GM20000 (cell line): ENCODE measurements at places on chromosomes 12 and 14.

GRCh38 chr14:67778792-67779191 lies 37.6 kb downstream of the ZFYVE26 start:
- no peak for DNase-seq

DNA sequence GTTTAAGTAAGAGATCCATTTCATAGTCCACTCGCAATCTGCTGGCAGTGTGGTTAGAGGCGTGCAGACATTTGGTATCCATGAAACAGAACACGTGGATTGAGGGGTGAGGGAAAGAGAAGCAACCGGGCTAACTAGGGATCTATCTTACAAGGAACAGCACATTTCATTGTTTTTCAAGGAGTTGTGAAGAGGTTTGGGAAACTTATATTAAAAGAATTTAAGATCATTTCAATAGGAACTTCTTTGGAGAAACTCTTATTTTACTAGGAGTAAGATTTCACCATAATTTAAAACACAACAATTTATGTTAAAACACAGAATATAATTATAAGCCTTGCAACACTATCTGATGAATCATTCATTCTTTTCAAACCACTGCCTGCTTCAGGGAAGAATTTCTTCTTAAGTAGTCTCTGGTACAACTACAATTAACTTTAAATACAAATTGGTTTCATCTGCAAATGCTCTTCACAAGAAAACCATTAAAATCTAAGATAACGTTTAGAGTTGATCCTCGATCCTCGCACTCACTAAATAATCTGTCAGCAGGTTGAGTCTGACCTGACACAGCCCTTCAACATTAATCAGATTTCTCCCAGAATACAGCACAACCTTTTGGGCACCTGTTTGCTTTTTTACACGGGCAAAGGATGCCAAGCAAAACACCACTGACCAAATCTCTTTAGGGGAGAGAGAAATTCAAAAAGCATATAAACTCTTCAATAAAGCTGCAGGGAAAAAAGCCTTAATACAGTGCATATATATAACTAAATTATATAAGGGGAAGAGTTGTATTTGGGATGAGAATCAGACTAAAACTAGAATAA lies 27.3 kb downstream of the PPTC7 start:
- no peak for DNase-seq

DNA sequence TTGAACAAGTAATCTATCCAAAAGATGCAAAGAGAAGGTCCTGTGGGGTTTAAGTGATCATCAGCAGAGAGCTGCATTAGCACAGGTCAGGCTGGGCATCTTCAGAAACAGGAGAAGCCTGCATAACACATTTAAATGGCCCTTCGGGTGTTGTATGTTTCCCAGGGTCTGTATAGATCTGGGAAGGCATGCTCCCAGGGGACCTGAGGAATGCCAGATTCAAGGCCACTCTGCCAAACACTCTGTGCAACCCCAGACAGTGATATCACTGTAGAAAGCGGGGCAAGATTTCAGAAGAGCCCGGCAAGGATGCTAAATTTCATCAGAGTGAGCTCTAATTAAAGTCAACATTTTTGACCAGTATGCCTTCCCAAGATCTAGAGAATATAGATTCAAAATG lies 92.9 kb downstream of the ARMH4 start:
- no peak for DNase-seq

- DNase-seq = no peak
These were observed 13.6 kb downstream of the EP400 start for GRCh38 chr12:131963381-131963780.

GRCh38 chr12:105831372-105831771 lies 307.4 kb downstream of the NUAK1 start:
- DNase-seq = no peak

- DNase-seq = no peak
These were observed 7.2 kb upstream of the KRT75 start for GRCh38 chr12:52441320-52441911.

DNA sequence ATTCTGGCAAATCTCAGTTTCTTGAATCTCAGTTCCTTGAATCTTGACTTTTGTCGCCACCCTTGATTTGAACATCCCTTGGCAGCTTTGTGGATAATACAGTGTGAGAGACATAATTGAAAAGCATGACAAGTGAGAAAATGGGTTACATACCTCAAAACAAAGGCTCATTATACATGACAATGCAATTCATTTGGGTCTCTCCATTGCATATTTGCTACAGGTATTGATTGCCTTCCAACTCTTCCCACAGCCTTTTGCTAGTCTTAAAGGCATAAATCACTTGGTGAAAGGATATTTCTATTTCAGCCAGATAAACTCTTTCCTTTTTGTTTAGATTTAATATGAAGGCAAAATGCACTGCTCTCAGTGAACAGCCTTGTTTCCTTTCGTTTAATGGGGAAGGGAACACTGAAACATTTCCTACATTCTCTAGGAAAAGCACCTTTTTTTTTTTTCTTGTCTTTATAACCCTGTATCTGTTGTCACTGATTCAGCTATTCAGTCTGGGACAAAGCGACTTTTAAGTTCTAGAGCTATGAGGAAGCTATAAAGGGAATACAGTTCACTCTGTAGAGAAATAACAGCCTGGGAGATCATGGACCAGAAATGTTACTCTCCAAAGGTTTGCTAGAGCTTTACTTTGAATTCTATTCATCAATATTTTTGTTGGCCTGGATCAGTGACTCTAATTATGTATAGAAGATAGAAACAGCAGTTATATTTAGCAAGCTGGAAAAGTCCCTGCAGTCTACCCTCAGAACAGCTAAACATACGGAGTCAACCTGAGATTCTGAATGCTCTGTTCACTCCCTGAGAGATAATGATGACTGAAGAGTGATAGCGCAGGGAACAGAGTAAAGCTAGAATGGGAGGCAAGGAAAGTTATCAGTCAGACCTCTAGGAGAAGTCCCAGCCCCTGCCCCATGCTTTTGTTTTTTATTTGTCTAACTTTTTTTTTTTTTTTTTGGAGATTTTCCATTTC lies 311.4 kb downstream of the RGS6 start:
- no peak for DNase-seq

DNA sequence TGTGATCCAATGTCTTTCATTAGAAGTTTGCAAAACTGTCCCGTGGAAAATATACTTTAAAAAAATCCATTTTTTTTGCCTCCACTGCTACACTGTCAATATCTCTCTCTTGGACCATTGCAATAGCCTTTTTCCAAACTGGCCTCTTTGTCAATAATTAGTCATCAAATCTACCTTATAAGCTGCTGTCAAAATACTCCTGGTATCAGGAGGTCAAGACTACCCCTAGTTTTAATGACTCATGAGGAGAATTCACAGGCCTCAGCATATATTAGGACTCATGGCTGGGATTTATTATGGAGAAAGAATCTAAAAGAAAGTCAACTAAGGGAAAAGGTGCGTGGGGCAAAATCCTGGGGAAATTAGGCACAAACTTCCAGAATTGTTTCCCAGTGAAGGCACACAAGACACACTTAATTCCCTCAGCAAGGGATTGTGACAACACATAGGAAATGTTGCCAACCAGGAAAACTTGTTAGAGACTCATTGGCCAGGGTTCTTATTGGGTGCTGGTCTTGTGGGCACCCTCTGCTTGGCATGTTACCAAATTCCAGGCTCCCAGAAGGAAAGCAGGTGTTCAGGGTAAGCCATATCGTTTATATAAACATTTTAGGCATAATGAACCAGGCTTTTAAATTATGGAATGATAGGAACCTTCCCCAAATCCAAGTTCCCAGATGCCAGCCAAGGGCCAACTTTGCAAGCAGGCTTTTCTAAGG lies 56.1 kb downstream of the TMEM117 start:
- DNase-seq = no peak
